H54 (cell line): ENCODE measurements at places on chromosomes 3 and 15.

DNA sequence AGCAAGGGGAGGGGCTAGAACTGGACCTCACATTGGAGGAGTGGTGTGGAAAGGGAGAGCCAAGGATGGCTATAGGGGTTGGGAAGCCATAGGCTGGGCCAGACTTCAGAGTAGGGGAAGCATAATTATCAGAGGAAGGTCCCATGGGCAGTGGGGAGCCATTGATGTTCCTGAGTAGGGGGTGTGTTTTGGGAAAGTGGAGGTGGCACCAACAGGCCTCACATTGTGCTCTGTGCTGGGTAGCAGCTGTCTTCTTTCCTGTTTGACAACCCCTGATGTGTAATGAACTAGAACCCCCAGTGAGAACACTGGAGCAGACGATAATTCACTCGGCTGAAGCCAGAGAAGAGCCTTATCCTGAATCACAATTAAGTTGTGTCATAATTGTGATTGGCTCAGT is 41.2 kb downstream of the SLC6A11 start:
- no peak for DNase-seq

- no peak for DNase-seq
Observed at GRCh38 chr15:38961931-38962330, 397.3 kb upstream of the RASGRP1 start.

GRCh38 chr15:92565351-92566125 is 90.0 kb downstream of the FAM174B start:
- no peak for DNase-seq

DNA sequence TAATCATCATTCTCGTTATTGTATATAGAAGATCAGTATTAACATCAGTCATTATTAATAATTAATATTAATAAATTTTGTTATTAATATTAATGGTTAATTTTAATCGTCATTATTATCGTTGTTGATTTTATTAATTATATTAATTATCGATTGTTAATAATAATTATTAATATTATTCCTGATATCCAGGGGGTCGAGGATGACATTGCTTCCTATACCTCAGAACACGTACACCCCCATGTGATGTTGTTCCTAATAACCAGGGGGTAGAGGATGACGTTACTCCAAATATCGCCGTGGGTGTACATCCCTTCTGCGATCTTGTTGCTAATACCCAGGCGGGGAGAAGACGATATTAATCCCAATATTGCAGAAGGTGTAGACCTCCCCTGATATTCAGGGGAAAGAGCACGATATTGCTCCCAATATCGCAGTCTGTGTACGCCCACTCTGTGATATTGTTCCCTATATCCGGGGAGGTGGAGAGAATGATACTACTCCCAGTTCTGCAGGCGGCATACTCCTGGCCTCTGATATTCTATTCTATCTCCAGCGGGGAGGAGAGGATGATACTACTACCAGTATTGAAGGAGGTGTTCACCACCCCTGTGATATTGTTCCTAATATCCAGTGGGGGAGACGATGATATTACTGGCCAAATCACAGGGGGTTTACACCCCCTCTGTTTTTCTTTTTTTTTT is 22.3 kb upstream of the BMF start:
- no peak for DNase-seq

DNA sequence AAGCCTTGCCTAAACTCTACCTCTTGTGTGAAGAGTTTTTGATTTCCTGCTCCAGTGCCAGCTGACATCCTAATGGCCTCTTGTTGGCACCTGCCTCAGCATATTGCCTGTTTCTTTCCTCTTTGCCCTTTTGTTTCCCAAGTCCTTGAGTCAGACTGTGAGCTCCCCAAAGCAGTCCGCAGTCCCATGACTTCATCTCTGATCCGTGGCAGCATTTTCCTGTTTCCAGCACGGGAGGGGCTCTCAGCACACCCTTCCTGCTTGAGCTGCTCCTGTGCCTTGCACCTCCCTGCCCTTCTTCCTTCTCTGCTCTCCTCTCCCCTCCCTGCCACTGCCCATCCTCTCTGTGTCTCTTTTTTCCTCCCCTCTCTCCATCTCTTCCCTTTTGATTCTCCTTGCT is 179.6 kb downstream of the EPHB1 start:
- DNase-seq: no peak

DNA sequence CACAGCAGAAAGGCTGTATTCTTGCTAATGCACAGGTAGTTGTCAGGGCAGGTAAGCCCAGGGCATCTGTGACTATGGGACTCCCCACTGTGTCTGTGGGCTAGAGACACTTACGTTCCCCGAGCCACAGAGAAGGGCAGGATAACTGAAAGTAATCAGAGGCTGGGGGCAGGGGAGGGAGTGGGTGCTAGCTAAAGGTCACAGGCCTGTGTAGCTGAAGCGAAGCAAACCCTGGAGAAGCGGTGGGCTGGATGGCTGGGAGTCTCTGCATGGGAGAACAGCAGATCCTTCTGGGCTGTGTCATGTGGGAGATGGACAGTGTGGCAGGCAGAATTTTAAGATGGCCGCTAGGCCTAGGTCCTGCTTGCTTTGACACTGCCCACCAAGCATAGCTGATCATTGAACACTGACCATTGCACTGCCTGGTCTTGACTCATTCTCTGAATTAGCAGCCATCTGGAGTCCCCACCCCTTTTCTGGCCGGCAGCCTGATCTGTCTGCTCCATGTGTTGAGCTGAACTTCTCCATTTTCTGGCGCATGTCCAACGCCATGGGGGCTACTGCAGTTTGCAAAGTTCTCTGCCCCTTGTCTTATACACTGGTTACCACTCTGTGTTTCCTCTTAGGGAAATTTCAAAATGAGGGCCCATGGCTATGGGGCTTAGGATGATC is 110.0 kb downstream of the DGKG start:
- DNase-seq: no peak

DNA sequence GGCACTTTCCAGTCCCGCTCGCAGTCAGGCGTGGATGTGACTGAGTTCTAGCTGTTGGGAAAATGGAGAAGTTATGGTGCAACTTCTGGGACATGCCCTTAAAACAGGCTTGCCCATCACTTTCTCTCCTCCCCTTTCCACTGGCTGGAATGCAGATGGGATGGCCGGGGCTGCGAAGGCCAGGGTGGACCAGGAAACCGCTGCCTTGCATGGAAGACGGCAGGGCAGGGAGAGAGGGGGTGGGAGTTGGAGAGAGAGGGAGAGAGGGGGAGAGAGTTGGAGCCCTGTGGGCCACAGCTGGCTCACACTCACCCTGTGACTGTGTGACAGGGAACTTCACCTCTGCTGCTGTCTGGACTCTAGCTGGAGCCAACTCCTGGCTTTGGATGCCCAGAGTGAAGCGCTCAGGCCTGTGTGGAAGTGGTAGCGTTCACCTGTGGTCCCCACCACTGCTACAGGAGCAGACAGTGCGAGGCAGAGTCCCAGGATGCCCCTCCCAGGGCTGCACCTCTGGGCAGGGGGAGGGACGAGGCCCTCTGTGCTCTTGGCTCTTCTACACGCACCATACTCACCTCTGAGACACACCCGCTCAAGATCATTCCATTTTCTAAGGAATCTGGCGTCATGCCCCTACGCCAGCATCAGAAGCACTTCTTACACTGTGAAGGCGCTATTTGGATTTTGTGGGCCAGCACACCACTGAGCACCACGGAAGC is 36.6 kb downstream of the KLHL25 start:
- DNase-seq: no peak

- no peak for DNase-seq
Observed at GRCh38 chr3:51706021-51706485, 815 bp upstream of the GRM2 start.

GRCh38 chr3:67655364-67656121 is 1.1 kb upstream of the SUCLG2 start:
- no peak for DNase-seq

GRCh38 chr3:119774444-119774843 is 7.5 kb upstream of the NR1I2 start:
- no peak for DNase-seq
